ENCODE measurements at places on chromosomes 1 and 21.

DNA sequence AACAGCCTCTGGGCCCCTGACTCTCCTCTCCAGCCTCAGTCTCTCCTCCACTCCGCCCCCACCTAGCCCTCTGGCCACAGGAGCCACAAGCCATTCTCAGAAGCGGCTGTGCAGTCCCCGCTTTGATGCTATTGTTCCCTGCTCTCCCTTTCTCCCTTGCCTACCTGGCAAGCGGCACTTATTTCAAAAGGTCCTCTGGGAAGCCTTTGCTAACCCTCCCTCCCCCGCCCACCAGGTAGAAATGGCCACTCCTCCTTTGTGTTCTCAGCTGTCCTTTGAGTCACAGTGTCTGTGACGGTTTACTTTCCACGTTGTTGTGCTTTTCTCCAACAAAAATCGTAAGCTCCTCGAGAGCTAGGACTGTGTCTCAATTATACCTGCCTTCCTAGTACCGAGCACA is 338.4 kb upstream of the PROX1 start:
- no peak for DNase-seq

GRCh38 chr1:3114846-3115245 is 45.8 kb downstream of the PRDM16 start:
- no peak for DNase-seq

GRCh38 chr1:46969014-46969619 is 27.8 kb upstream of the CYP4A11 start:
- no peak for DNase-seq

DNA sequence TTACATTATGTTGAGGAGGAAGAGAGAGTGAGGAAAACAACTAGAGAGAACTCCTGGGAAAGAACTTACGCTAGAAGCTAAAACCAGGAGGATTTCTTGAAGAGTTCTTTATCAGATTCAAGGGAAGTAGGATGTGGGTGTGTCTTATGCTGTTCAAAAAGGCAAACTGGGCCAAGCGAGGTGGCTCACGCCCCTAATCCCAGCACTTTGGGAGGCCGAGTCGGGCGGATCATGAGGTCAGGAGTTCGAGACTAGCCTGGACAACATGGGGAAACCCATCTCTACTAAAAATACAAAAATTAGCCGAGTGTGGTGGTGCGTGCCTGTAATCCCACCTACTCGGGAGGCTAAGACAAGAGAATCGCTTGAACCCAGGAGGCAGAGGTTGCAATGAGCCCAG is 23.1 kb downstream of the SMG7 start:
- no peak for DNase-seq

- DNase-seq, result no peak
Measured at GRCh38 chr1:6447016-6447817, 18.8 kb downstream of the TNFRSF25 start.

DNA sequence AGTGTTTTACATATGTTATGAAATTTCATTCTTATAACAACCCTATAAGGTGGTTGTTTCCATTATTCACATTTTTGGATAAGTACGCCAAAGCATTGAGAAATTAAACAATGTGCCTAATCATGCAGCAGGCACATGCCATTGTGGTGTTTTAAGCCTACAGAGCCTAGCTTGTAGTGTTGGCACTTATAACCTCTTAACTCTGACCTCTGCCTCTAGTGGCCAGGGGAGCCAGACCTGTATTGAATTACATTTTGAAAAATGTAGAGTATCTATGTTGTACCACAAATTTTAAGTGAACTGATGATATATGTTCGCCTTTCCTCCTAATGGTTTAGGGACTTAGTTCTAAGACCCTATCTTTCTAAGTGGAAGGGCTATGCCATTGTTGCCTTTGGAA is 61.0 kb downstream of the KCNK2 start:
- no peak for DNase-seq

DNA sequence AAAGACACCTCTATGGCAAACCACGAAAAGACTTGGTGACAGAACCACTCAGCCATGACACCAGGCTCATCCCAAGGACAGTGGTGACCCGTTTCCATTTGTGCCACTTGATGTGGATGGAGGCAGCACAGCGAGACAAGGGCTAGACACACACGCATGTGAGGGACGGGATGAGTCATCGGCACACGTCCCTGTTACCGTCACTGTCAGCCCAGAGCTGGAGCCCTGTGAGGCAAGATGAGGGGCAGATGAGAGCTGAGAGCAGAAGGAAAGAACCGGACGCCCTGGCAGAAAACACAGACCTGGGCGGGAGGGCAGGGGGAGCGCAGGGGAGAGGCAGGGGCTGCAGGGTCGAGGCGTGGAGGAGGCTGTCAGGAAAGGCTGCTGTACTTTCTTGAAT is 57.8 kb downstream of the SIK1 start:
- DNase-seq, result no peak

DNA sequence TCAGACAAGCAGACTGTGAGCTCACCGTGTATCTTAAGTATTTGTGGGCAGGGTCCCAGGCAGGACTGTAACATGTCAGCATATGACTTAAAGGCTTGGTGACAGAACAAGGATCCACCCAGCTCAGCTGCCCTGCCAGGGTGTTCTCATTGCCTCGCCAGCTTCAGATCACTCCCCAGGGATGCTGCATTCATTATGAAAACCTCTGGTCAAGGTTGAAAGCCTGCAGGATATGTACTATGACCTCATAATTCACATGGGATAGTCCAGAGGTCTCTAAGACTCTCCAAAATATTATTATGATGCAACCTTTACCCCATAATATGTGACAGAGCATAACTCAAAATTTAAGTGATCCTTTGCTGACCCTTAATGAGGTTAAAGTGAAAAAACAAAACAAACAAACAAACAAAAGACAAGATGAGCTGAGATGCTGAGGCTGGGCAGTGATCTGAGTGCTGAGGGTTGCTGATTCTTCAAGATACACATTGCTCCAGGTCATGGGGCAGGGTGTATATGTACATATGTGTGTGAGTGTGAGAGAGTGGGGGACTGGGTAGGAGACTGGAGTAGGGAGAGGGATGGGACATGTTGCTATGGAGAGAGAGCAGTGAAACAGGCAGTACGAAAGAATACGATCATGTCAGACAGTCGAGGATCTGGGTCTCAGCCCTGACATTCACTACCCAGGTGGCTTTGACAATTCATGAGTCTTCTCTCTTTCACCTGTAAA is 98.8 kb upstream of the DUSP10 start:
- no peak for DNase-seq
